ENCODE measurements at places on chromosomes 5 and 9.

- DNase-seq: no peak
Observed at GRCh38 chr5:13179407-13180087, 764.9 kb downstream of the DNAH5 start.

GRCh38 chr5:132500931-132501628 lies 10.5 kb upstream of the IRF1 start:
- DNase-seq: peak; percentile 74

- no peak for DNase-seq
Observed at GRCh38 chr5:159824188-159825161, 91.8 kb upstream of the ADRA1B start.

- no peak for DNase-seq
Observed at GRCh38 chr5:80507663-80508062, 19.8 kb downstream of the FAM151B start.

- DNase-seq: no peak
Observed at GRCh38 chr5:62283005-62283404, 23.0 kb upstream of the KIF2A start.

- no peak for DNase-seq
Observed at GRCh38 chr5:124644138-124644537, 102.3 kb downstream of the ZNF608 start.

GRCh38 chr5:135069016-135069770 lies 35.2 kb upstream of the PITX1 start:
- DNase-seq: no peak

GRCh38 chr5:106595864-106596263 lies 1074.9 kb downstream of the EFNA5 start:
- no peak for DNase-seq

DNA sequence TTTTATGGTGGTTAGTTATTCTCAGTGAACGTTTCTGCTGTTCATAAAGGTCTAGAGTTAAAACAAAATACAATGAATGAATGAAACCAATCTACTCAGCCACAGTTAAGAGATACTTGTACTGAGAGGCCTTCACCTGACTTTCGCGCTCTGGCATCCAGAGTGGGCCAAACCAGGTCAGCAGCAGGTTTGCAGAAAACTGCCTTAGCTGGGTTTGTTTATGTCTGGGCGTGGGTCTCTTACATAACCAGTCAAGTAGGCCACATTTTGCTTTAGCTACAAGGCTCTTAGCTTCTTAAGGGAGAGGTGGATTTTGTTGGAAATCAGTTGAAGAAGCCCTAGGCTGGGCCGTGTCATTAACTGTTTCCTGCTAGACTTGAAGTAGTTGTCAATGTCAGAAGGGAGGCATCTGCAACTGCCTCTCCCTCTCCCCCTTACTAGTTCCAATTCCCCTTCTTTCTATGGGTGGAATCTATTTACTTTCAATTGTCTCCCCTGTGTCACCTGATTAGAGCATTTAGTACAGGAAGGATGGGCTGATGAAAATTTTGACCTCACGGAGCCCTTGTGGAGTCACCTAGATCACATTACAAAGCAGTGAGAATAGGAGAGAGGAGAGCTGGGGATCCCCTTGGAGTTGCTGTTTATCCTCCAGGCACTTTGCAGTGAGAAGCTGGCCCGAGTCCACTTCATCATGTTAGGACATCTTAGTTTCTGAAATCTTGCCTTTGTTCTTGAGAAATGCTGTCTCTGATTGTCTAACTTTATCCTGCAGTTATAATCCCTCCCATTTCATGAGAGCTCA lies 200.5 kb downstream of the ARHGEF28 start:
- DNase-seq: no peak

DNA sequence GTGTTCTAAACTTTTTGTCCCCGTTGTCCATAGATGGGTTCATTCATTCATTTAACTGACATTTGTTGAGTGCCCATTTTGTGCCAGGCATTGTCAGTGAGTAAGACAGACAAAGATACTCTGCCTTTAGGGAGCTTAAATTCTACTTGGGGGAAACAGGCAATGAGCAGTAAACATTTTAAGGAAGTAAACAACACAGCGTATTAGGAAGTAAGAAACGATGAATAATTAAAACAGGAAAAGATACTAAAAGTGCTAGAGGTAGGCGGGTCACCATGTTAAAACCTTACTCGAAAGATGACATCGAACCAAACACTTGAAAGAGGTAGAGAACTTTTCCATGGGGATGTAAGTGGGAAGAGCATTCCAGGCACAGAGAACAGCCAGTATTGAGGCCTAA lies 5.5 kb upstream of the MAML1 start:
- DNase-seq: no peak

DNA sequence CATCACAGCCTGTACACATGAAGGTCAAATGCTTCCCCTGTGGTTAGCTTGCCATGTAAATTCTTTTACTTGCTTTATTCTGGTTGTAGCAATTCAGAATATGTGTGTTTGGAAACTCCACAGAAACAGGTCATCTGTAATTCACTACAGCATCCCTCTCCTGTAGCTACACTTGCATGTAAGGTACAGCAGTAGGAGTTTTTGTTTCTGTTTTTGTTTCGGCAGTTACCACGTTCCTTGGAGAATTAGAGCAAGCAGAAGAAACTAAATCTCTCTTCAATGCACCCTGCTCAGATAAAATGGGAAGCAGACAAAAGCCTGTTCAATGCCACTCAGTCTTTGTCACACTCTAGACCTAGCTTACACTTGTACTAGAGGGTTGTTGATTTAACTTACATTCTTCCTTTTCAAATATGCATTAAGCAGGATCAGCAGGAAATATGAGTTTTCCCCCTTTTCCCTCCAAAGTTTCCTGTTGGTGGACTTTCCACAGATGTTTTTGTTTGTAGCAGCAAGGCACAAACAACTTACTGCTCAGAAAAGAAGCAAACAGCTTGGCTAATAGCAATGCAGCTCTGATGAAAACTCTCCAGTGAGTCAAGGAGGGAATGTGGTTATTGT lies 80.9 kb downstream of the YIPF5 start:
- DNase-seq: no peak

GRCh38 chr5:132758451-132758850 lies 11.2 kb downstream of the CCNI2 start:
- DNase-seq: no peak

GRCh38 chr9:106438928-106439327 lies 424.0 kb upstream of the ZNF462 start:
- DNase-seq: no peak

- no peak for DNase-seq
Observed at GRCh38 chr9:34991607-34992375, 2.2 kb downstream of the DNAJB5 start.

- DNase-seq: peak; percentile 4
Observed at GRCh38 chr5:131706281-131706680, 71.3 kb upstream of the RAPGEF6 start.

DNA sequence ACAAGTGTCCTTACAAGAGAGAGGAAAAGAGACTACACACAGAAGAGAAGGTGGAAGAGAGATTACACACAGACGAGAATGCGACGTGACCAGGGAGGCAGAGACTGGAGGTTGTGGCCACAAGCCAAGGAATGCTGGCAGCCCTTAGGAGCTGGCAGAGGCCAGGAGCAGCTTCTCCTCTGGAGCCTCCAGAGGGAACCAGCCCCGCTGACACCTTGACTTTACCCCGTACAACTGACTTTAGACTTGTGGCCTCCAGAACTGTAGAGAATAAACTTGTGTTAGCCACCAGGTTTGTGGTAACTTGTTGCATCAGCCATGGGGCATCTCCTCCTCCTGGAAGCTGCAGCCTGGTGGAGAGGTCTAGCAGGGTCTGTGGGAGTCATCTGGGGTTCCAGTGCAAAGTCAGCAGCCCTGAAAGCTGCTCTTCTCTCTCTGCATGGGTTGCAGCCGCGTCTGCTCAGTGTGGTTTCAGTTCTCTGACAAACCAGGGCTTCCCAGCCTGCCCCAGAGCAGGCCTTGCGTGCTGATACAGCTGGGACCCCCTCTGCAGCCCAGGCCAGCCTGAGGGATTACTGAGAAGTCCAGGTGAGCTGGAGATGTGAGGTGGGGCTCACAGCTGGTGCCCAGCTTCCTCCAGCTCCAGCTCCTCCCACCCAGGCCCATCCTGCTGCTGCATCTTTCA lies 30.8 kb upstream of the CNOT6 start:
- DNase-seq: no peak

DNA sequence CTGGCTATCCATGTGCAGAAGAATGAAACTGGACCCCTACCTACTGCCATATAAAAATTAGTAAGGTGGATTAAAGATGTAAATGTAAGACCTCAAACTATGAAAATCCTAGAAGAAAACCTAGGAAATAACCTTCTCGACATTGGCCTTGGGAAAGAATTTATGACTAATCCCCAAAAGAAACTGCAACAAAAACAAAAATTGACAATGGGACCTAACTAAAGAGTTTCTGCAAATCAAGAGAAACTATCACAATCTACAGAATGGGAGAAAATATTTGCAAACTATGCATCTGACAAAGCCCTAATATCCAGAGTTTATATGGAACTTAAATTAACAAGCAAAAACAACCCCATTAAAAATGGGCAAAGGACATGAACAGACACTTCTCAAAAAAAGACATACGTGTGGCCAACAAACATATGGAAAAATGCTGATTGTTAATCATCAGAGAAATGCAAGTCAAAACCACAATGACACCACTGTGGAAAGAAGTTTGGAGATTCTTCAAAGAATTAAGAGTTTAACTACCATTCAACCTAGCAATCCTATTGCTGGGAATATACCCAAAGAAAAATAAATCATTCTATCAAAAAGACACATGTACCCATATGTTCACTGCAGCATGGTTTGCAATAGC lies 98.5 kb downstream of the NR3C1 start:
- DNase-seq: no peak

- no peak for DNase-seq
Observed at GRCh38 chr5:30908356-30908755, 285.1 kb upstream of the CDH6 start.

DNA sequence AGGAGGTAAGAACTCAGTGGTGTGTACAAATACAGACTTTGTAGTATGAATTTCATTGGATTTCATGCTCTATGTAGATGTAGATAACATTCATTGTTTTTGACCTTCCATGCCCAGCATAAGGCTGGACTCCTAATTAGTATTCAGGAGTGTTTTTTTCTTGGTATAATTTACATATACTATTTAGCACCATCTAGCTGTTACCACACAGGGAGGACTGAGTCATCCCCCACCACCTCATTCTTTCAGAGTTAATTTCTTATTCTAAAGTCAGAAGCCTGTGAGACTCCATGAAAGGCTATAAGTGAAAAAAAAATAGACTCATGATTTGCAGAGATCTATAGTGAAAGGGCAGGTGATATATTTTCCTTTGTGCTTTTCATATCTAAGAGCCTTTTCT lies 555.0 kb downstream of the PRR16 start:
- no peak for DNase-seq

GRCh38 chr5:59724482-59725391 lies 168.8 kb downstream of the PDE4D start:
- peak; percentile 62 for DNase-seq

- no peak for DNase-seq
Observed at GRCh38 chr5:52837591-52838001, 49.9 kb downstream of the ITGA1 start.

DNA sequence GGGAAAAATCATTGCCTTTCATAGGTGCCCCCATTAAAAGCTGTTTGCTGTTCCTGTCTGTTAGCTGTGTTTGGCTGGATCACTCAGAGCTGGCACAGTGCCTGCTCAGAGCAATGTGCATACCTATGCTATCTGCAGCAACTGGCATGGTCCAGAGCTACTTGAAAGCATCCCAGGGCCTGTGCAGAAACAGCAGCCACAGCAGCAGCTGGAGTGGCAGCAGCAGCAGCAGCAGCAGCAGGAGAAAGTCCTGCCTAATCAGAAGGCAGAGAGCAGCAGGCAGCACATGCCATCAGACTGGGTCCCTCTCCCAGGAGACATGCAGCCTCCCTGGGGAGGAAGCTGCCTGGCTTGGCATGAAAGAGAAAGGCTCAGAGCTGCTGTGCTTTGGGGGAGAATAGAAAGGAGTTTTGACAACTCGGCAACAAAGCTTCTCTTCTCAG lies 243.8 kb upstream of the WWC1 start:
- no peak for DNase-seq

- peak; percentile 41 for DNase-seq
Observed at GRCh38 chr5:119273391-119273839, 82.4 kb upstream of the TNFAIP8 start.

GRCh38 chr9:110015759-110016158 lies 192.2 kb downstream of the C9orf152 start:
- no peak for DNase-seq

DNA sequence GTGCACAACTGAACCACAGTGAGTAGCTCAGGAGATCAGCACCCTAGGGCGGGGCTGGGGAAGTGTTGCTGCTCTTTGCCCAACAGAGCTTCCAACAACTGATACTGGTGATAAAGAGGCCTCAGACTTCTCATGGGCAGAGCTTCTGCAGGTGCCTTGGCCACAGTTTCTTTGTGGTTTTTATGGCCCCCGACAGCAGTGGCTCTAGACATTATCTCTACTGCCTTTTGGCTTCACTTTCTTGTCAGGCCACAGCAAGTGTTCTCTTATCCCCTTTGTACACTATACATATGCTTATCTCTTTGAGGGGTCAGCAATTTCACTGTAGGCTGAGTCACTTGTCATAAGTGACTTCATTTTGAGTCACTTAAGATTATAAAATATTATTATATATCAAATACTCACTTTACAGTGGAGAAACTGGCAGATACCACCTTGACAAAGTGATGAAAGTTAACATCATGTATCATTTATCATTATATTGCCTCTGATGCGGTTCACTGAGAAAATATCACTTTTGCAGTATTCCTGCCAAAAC lies 90.9 kb upstream of the COX7C start:
- no peak for DNase-seq

DNA sequence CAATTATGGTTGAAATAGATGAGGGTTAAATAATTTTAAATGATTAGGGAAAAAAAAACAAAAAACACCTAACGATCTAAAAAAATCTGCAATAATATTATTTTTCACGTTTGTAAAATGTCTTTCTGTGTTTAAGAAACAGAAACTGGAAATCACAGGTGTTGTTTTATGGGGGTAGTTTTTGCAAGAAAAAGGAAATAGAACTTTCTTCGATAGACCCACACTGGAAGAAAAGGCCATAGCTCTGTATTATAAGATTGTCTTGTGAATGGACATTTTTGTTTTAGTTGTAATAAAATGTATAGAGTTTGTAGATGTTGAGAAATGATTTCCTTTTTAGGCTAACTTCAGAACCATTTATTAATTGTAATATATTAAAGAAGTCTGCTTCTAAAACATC lies 5.5 kb downstream of the CSNK1G3 start:
- DNase-seq: no peak

DNA sequence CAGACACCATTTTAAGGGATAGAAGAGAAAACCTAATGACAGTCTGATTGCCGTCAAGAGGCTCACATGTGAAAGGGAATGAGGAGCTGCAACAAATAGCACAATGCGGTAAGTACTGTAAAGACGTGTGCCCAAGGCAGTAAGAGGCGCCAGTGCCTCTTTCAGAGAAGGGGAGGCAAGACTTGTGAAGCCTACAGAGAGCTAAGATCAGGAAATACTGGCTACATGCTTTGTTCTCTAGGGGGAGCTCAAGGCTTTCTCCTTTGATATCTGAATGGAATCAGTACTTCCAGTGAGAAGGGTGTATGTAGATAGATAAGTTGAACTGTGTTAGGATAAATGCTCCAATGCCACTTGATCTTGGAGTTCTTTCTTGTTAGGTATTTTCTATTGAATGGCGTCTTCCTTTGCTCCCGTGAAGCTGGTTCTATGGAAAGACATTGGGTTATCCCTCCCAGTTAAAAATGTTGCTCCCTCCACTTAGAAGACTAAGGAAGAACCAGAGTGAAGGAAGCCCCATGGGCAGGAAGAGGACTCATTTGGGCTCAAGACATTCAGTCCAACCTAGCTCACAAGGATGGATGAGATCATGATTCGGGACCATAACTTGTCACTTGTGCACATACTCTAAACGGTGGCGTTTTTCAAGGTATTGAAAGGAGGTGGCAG lies 23.5 kb upstream of the ALDOB start:
- peak; percentile 89 for DNase-seq

- DNase-seq: no peak
Observed at GRCh38 chr5:54251981-54252380, 58.4 kb downstream of the ARL15 start.
